Fibroblast of lung (primary cell): ENCODE measurements at places on chromosomes 5 and 9. TPM values are rescaled to one million over a fixed set of nuclear protein-coding genes. Genes with fewer than 3 reads are reported as not detected.

- DNase-seq, result no peak
Measured at GRCh38 chr5:93071710-93072109, 509.3 kb downstream of the NR2F1-AS1 start.

FGD3 gene
- not detected in 2 replicates for polyA plus RNA-seq

DNA sequence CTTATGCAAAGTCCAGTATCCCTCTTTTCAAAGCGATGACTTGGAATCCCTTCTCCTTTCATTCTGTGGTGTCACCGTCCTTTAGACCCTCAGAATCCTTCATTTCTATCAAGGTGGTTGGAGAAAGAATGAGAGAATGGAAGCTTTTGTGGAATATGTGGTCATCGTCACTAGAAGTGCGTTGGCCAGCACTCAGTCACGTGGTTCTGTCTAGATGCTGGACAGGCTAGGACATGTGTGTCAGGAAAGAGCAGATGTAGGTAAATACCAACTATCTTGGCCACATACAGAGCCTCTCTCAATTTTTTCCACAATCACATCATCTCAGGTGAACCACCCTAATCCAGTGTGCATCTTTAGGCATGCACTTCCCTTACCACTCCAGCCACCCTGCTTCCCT lies 206.0 kb downstream of the ARRDC3 start:
- DNase-seq, result no peak

TMOD1 gene
- 0.98 and 3.6 TPM in 2 replicates for polyA plus RNA-seq

DCP2 gene
- 7.9 and 8.9 TPM in 2 replicates for polyA plus RNA-seq

GRCh38 chr9:17490110-17490509 lies 88.8 kb upstream of the SH3GL2 start:
- no peak for DNase-seq

ELOVL7 gene
- 0.03 and 0.07 TPM in 2 replicates for polyA plus RNA-seq

DNA sequence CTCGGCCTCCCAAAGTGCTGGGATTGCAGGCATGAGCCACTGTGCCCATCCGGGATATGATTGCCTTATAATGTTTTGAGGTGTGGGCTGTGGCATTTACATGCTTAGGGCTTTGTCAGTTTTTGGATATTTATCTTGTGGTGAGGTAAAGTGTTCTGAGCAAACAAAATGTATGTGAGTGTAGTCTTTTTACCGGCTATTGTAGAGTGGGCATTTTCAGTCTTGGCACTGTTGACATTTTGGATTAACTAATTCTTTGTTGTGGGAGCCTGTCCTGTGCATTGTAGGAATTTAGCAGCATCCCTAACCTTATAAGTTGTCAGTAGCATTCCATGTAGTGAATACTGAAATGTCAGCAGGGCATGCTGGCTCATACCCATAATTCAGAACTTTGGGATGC lies 21.6 kb downstream of the G3BP1 start:
- DNase-seq, result no peak

GRCh38 chr5:79107020-79107796 lies 4.4 kb upstream of the BHMT start:
- peak; percentile 24 for DNase-seq

RFX3 gene
- polyA plus RNA-seq, result 2.2 and 2.8 TPM in 2 replicates

DNA sequence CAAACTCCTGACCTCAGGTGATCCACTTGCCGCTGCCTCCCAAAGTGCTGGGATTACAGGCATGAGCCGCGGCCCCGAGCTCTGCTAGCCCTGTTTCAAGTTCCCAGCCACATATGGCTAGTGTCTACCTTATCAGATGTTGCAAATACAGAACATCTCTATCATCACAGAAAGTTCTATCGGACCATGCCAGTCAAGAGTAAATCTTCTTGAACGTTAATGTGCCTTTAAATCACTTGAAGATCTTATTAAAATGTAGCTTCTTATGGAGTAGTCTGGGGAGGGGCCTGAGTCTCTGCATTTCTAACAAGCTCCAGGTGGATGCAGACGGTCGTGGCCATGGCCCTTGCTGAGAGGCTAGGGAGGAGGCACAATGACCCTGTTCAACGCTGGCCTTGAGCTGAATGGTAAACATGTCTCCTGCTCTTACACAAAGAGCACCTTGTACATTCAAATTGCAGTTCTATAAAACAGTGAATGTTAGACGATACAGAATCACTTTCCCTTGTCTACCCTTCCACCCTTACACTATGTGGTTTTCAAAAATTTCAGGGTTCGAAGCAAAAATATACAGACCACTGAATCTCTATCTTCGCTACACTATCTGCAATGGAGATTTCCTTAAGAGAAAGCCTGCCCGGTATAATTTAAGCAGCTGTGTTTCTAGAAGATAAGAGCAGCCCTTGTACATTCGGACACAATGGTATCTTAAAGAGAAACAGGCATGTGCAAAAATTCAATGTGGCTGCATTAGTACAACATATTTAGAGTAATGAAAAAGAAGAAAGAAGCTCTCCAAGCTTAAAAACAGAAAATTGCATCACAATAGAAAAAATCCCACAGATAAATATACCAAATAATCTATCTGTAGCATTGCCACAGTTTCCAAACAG lies 114.1 kb downstream of the FRMD3 start:
- DNase-seq, result no peak

GRCh38 chr9:105219291-105219805 lies 25.1 kb upstream of the SLC44A1 start:
- DNase-seq, result peak; percentile 12

GRCh38 chr5:155189476-155189875 lies 175.9 kb downstream of the KIF4B start:
- DNase-seq, result no peak

GRCh38 chr5:68587171-68587570 lies 371.6 kb downstream of the PIK3R1 start:
- no peak for DNase-seq

LAMC3 gene
- polyA plus RNA-seq, result 0.02 and 1.4 TPM in 2 replicates

BHMT2 gene
- polyA plus RNA-seq, result 6.1 and 6.5 TPM in 2 replicates

- no peak for DNase-seq
Measured at GRCh38 chr9:76342858-76343257, 51.4 kb downstream of the RFK start.

DNA sequence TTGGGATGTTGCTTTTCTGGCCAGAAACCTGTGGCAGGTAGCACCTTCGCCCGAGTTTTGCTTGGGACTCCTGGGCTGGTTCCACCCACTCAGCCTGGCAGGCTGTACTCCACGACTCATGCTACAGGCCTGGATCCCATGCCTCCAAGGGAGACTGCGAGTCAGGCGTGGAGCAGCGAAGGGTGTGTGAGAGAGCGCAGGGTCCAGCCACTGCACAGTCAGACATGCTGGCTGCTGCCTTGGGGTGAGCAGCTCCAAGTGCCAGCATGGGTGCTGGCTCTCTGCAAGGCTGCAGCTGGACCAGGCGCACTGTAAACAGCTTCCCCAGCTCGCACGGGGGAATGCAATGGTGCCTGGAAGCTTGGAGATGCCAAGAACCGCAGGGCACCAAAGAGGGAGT lies 249.6 kb upstream of the EDIL3 start:
- DNase-seq, result peak; percentile 36

DNA sequence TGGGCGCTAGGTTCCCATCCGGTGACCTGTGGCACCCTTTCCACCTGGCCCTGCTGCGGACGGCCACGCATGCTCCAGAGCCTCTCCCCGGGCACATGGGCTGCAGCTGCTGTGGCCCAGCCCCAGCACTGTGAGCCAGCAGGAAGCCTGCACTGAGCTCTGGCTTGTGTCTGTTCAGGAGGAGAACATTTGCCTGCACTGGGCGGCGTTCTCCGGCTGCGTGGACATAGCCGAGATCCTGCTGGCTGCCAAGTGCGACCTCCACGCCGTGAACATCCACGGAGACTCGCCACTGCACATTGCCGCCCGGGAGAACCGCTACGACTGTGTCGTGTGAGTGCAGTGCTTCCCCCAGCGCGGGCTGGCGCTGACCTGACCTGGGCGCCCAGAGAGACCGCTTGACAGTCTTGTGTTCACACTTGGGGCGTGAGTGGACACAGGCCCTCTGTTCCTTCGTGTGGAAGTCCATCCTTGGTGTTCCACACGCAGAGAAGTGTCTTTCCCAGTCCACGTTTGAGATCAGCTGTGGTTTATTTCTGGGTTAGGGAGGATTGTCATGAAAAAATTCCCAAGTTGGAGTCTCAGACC lies 66.2 kb upstream of the CACNA1B start:
- no peak for DNase-seq

PHF24 gene
- polyA plus RNA-seq, result not detected in 2 replicates

RGS7BP gene
- 0.20 and 0.23 TPM in 2 replicates for polyA plus RNA-seq

PCSK5 gene
- polyA plus RNA-seq, result 2.5 and 3.1 TPM in 2 replicates

- peak; percentile 97 for DNase-seq
Measured at GRCh38 chr5:93503598-93504067, 77.4 kb downstream of the NR2F1-AS1 start.

KYAT1 gene
- 4.7 and 6.2 TPM in 2 replicates for polyA plus RNA-seq

GRCh38 chr5:9877488-9877887 lies 247.3 kb upstream of the TAS2R1 start:
- DNase-seq, result no peak

GRCh38 chr5:133287500-133287899 lies 235.7 kb downstream of the HSPA4 start:
- DNase-seq, result peak; percentile 31

SLC25A2 gene
- not detected in 2 replicates for polyA plus RNA-seq

GRCh38 chr9:81771571-81771970 lies 82.2 kb upstream of the TLE1 start:
- DNase-seq, result peak; percentile 39

PSAT1 gene
- 46.6 and 74.6 TPM in 2 replicates for polyA plus RNA-seq

CARTPT gene
- polyA plus RNA-seq, result not detected in 2 replicates

GRCh38 chr9:5871785-5872184 lies 18.9 kb upstream of the MLANA start:
- DNase-seq, result no peak

DNA sequence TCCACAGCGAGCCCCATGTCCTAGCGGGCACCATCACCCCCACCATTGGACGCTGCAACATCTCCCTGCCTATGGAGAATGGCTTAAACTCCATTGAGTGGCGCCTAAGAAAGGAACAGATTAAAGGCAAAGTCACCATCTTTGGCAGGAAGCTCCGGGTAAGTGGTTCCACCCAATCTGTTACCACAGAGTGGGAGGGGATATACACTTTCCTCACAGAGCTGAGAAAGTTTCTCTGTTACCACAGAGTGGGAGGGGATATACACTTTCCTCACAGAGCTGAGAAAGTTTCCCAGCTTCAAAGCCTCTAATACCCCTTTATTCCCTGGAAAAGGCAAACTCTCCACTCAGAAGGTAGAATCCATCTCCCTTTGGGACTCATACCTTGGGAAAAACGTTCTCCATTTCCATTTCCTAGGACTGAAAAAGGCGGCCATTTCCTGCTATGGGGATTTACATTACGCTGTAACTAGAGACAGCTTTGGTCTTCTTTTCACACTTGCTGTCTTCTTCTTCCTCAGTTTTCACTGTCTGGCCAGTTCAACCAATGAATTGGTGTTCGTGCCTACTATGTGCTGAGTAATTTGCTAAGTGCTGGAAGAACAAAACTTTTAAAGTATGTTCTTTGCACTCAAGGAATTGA lies 63.4 kb upstream of the WWC1 start:
- DNase-seq, result peak; percentile 61

- no peak for DNase-seq
Measured at GRCh38 chr9:134057307-134057657, 10.5 kb downstream of the BRD3 start.

GRCh38 chr5:53087621-53088121 lies 21.9 kb downstream of the MOCS2 start:
- no peak for DNase-seq

SPATA31A3 gene
- polyA plus RNA-seq, result not detected in 2 replicates

IL9 gene
- polyA plus RNA-seq, result not detected in 2 replicates

- DNase-seq, result peak; percentile 62
Measured at GRCh38 chr5:105903069-105903468, 1767.7 kb downstream of the EFNA5 start.

GRCh38 chr5:83516377-83516776 lies 44.8 kb downstream of the VCAN start:
- DNase-seq, result peak; percentile 59

- DNase-seq, result peak; percentile 12
Measured at GRCh38 chr5:92991581-92992067, 589.4 kb downstream of the NR2F1-AS1 start.

DNA sequence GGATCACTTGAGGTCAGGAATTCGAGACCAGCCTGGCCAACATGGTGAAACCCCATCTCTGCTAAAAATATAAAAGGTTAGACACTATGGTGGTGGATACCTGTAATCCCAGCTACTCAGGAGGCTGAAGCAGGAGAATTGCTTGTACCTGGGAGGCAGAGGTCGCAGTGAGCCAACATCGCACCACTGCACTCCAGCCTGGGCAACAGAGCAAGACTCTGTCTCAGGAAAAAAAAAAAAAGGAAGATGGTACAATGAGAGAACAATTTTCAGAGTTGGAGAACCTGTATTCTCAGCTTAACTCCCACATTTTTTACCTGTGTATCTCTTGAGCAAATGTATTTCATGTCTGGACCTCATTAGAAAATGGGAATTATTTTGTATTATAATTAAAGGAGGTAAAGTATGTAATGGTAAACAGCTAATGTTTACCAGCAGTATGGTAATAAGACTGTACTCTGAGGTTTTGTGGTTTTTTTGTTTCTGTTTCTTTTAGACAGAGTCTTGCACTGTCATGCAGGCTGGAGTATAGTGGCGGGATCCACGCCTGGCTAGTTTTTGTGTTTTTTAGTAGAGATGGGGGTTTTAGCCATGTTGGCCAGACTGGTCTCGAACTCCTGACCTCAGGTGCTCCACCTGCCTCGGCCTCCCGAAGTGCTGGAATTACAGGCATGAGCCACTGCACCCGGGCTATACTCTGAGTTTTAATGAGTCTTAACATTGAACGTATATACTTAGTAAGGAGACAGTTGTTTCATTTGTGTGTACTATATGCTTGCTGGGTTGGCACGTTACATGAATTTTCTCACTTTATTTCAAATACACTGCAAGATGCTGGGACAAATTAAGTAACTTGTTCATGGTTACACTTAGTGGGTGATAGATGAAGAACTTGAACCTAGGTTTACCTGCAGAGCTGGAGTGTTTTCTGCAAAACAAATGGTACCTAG lies 16.2 kb downstream of the UHRF2 start:
- no peak for DNase-seq

FOXD4L5 gene
- not detected in 2 replicates for polyA plus RNA-seq

GRCh38 chr9:131776473-131776872 lies 36.6 kb upstream of the RAPGEF1 start:
- DNase-seq, result peak; percentile 35

OR2Y1 gene
- polyA plus RNA-seq, result not detected in 2 replicates

DNA sequence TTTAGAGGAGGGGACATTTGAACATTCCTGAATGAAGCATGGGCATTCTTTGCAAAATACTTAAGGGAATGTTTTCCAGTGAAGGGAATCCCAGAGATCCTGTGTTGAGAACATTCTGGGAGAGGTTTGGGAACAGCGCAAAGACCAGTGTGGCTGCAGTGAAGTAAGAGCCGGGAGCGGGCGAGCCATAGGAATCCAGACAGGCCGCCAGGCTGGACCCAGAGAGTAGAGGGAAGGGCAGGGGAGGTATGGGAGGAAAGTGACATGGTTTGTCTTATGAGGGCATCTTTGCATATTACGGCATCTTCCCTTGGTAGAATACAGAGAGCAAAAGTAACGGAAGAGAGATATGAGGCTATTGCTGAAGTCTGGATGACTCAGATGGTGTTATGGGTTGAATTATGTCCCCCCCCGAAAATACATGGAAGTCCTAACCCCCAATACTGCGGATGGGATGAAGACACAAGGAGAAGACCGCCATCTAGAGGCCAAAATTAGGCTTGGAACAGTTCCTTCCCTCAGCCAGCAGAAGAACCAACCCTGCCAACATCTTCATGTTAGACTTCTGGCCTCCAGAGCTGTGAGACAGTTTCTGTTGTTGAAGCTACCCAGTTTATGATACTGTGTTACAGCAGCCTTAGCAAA lies 268.2 kb downstream of the MAST4 start:
- DNase-seq, result peak; percentile 76

PPP3R2 gene
- not detected in 2 replicates for polyA plus RNA-seq

- DNase-seq, result no peak
Measured at GRCh38 chr5:104913841-104914281, 1351.3 kb upstream of the NUDT12 start.

FAM200C gene
- polyA plus RNA-seq, result 1.8 and 4.0 TPM in 2 replicates
